Mucosa of gallbladder (tissue), 1 donor: ENCODE measurements at places on chromosomes 4 and X. TPM values are rescaled to one million over a fixed set of nuclear protein-coding genes. Genes with fewer than 3 reads are reported as not detected.

The TGIF2LX gene
- not detected for total RNA-seq

The HAND2 gene
- total RNA-seq = 104 TPM

The HSFX4 gene
- total RNA-seq = not detected

The PABPC5 gene
- total RNA-seq = 1.6 TPM

The IL13RA2 gene
- 0.32 TPM for total RNA-seq

The PPBP gene
- total RNA-seq = 0.60 TPM

The LGI2 gene
- 18.4 TPM for total RNA-seq

The RNF128 gene
- total RNA-seq = 144 TPM

The PDGFC gene
- total RNA-seq = 45.2 TPM

The FAM53A gene
- total RNA-seq = 1.6 TPM

The ARAP2 gene
- 22.3 TPM for total RNA-seq

The FDCSP gene
- total RNA-seq = not detected

The PAGE2 gene
- total RNA-seq = not detected

GRCh38 chrX:137401092-137401491 is 164.8 kb upstream of the ZIC3 start:
- DNase-seq = no peak

GRCh38 chr4:188329521-188329920 is 190.3 kb downstream of the TRIML1 start:
- no peak for DNase-seq

GRCh38 chrX:46588263-46588662 is 14.7 kb downstream of the CHST7 start:
- peak; percentile 20 for DNase-seq

GRCh38 chrX:42106556-42106955 is 183.2 kb upstream of the CASK start:
- DNase-seq = no peak

GRCh38 chrX:70208479-70208878 is 26.0 kb upstream of the AWAT1 start:
- DNase-seq = no peak

DNA sequence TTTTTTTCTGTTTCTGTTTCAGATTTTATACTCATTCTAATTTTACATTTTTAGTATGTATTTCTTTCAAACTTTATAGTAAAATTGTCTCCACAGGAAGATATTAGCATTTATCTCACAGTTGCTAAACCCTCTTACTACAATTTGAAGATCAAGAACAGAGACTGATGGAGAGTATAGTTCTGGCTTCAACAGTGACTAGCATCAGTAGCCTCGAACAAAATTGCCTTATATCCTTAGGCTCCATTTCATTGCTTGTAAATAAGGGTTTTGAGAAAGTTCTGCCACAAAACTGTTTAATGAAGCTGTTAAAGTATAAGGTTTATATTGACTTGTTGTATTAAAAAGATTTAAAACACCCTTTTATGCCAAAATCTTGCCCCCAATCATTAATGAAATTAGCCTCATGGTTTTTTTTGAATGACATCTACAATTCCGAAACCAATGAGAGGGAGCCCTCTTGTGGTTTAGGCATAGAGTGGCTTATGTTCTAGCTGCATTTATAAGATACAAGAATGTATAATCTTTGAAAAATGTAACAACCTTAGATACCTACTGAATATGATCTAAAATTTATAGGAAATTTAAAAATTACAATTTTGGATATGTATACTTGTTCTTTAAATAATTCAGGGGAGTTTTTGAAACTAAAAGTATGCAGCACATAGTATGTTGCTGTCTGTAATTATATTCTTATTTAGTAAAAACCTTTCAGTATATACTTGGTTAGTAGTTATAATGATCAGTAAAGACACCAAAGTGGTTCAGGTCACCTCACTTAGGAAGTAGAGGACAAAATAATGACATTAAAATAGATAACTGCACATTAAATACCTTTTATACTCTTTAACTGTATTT is 109.8 kb upstream of the HPGD start:
- no peak for DNase-seq

GRCh38 chr4:53232371-53232770 is 133.5 kb downstream of the SCFD2 start:
- no peak for DNase-seq

- no peak for DNase-seq
These were observed 39.0 kb upstream of the PROM1 start for GRCh38 chr4:16122784-16123183.

GRCh38 chr4:101081166-101081565 is 266.2 kb downstream of the PPP3CA start:
- no peak for DNase-seq

- no peak for DNase-seq
These were observed 304.2 kb downstream of the ARHGAP24 start for GRCh38 chr4:85779165-85779564.

GRCh38 chrX:154593201-154593600 is 8.3 kb downstream of the CTAG1A start:
- DNase-seq = no peak

GRCh38 chrX:40843643-40844042 is 108.3 kb upstream of the MED14 start:
- DNase-seq = no peak

DNA sequence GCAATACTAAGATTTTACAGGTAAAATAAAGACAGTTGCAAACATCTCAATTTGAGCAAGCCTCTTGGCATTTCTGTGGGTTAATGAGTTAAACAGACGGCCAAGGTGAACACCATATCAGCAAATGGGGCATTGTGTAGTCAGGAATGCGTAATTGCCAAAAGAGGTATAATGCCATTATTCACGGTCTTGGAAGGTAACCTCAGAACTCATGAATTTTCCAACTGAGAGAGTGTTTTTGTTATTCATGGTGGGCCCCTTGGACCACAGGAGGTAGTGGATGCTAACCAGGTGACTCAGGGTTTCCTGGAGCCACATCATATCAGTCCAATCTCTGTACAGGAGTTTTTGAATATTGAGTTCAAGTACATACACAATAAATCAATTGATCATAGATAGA is 368.0 kb upstream of the TECRL start:
- no peak for DNase-seq

DNA sequence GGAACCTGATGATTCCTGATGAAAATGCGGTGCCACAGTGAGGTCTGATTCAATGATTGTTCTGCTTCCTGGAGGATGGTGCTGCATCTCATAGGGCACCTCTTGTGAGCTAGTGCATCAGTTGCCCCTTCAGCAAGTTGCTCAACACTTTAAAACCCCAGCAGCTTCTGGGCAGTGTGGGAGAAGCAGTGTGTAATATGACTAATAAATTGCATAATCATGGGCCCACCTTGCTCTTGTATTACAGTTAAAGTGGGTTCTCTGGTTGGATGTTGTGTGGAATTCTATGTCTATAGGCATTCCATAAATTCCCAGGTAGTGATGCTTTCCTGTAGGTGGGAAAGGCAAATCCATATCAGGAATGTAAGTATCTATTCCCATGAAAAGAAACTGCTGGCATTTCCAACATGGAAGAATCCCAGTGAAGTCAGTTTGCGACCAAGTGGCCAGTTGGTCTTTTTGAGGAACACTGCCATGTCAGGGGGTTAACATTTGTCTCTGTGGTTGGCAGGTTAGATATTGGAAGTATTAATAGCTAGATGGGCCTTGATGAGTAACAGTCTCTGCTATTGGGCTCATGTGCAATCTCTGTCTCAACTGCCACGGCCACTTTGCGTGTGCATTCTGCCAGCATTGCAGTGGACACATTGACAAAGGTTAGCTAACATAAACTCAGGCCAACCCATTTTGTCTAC is 121.1 kb upstream of the OTUD4 start:
- DNase-seq = no peak

DNA sequence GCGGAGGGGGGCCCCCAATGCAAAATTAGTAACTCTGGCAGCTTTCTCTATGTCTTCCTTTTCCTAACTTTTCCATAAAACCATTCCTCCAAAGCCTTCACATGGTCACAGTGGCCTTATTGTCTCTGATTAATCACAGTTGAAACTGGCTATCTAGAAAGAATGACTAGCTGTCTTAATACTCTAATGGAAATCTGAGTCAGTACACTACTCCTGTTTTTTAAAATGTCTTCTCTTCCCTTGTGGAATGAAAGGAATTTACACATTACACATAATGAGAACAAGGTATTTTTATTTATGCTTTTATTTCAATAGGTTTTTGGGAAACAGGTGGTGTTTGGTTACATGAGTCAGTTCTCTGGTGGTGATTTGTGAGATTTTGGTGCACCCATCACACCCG is 66.3 kb upstream of the PUDP start:
- DNase-seq = no peak

DNA sequence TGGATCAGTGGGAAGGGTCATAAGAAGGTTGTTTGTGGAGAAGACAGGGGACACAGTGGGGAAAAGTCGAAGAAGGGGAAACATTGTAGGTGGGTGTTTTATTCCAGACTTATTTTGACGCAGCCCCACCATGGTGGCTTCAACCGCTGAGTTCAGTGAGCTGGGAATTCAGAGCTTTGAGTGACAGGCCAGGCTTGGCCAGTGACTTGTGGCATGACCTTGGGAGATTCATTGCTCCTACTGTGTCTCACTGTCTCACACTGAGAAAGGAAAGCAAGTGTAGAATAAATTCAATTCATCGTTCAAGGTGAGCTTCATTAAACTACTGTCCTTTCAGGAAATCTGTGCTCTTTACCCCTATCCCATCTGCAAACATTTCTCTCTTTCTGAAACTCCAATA is 47.4 kb upstream of the SOD3 start:
- no peak for DNase-seq

- no peak for DNase-seq
These were observed 313.4 kb downstream of the TENM3 start for GRCh38 chr4:182556580-182556979.

DNA sequence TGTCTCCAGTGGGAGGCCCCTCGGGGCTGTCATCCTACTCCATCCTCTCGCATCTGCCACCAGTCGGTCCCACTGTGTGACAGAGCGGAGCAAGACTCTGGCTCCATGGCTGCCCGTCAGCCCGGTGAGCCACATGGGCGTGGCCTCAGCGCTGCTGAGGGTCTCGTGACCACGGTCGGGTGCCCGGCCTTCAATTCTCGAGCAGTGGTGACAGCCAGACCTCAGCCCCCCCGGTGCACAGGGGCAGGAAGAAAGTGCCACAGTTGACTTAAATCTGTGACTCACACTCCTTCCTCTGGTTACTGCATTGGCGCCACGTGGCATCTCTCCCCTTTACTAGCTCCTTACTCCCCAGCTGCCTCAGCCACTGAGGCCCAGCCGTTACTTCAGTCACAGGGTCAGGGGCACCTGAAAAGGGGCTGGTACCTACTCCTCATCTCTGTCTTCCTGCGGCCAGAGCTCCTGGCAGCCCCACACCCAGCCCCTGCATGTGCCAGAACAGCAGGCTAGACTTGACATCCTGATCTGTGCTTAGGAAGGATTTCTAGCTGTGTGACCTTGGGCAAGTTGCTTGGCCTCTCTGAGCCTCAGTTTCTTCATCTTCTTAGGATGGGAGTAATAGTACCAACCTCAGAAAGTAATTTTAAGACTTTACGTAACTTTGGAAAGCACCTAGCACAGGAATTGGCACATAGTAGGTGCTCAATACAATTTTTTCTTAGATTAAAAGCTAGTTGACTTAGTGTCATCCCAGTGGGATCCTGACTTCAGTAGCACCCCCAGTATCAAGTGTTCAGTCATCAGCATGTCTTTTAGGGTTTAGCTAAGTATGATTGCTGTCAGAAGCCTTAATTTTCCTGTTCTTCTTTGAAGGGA is 66.1 kb downstream of the TNIP2 start:
- no peak for DNase-seq

DNA sequence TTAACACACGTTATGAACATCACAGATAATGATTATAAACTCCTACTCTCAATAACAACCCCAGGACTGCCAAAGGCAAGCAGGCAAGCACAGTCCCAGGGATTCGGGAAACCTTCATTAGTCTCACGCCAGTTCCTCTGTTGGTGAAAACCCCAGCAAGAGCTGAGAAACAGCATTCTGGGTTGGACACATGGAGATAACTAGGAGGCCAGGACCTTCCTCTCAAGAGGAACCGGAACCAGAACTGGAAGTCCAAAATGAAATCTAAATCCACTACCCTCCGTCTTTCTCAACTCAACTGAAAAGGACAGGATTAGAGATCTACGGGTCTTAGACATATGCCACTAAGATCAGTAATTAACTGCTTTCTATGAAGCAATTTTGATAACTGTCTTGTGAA is 3.8 kb downstream of the VEGFC start:
- no peak for DNase-seq

DNA sequence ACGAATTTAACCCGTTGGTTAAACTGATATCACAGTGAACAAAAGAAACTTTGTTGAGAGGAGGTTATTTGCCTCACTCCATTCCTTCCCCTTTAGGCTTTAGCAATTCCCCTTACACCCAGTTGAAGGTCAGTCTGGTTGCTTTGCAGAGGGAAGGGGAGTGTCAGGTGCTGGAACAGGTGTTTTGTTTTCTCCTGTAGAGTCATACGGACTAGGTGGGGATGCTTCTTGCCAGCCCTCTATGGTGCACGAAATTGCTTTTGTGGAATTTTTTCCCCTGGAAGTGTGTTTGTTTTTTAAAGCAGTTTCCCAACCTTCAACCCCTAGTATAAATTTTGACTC is 33.1 kb downstream of the DLG3 start:
- no peak for DNase-seq

GRCh38 chrX:107000013-107000515 is at the start of gene MORC4:
MORC4 (minus strand) TSS chrX:107000212; CDS start chrX:106999969, 243 bp downstream.
- DNase-seq = peak; percentile 83

GRCh38 chr4:40377512-40378365 is 42.6 kb downstream of the CHRNA9 start:
- no peak for DNase-seq

DNA sequence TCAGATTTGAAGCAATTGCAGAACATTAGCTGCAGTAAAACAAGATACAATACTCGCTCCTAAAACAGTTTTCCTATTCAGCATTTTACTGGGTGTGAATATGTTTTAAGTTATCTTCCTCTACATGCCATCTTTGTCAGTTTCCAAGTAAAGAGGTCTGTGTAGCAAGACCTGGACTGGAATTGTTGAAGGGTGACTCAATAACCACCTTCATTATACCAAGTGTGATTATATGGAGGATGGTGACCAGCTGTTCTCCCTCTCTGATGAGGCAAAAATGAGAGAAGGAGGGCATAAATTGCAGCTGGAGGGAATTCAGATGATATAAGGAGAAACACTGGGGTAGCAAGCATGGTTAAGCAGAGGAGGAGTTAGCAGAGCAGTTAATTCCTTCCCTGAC is 922.1 kb upstream of the SLIT2 start:
- no peak for DNase-seq

DNA sequence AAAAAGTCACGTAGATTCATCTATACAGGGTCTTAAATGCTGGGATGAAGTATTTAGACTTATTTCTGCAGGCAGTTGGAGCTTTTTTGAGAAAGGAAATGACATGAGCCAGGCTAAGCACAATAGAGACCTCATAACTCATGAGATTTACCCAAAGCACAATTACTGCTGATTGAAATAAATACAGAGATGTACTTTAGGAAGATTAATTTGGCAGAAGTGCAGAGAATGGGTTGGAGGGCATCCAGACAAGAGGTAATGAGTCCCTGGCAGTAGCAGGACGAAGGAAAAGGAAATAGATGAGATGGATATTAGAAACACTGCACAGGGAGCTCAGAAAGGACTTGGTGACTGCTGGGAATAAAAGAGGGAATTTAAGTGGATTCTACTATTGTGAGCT is 129.1 kb downstream of the SHROOM4 start:
- DNase-seq = no peak

- DNase-seq = no peak
These were observed 1024.5 kb upstream of the PCDH10 start for GRCh38 chr4:132124624-132124974.
